Cortex of kidney (tissue), 1 donor: ENCODE measurements at places on chromosomes 5 and 9.

DNA sequence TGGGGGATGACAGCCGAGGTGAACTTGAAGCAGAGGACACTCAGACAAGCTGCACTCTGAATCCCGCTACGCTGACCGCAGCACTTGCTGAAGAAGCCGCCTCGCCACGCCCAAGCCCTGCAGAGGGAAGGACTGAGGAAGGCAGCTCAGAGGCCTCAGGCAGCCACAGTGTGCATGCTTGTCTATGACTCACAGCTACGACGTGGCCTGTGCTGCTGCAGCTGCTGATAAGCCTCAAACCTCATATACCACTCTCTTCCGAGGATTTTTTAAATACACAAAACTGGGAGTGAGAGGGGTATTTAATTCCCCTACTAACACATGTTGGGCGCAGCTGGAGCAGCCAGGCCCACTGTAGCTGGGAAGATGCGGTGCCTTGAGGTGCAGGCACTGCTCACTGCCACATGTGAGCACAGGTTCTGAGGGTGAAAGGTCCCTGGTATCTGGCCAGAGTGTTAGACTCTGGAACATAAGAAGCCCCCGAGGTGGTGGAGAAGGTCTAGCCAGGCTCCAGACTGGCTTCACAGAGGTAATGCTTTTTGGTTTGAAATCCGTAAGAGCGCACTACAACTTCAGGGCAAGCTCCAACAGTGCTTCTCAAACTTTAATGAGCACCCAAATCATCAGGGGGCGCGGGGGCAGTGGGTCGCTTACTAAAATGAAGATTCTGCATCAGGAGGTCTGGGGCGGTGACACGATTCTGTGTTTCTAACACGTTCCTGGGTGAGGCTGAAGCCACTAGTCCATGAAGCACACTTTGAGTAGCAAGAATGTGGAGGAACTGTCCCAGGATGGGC lies 196.8 kb downstream of the AUH start:
- no peak for DNase-seq

GRCh38 chr5:79840084-79840990 lies 150.7 kb downstream of the CMYA5 start:
- DNase-seq: no peak

- no peak for DNase-seq
Measured at GRCh38 chr5:149581931-149582768, 852 bp downstream of the ARHGEF37 start.

DNA sequence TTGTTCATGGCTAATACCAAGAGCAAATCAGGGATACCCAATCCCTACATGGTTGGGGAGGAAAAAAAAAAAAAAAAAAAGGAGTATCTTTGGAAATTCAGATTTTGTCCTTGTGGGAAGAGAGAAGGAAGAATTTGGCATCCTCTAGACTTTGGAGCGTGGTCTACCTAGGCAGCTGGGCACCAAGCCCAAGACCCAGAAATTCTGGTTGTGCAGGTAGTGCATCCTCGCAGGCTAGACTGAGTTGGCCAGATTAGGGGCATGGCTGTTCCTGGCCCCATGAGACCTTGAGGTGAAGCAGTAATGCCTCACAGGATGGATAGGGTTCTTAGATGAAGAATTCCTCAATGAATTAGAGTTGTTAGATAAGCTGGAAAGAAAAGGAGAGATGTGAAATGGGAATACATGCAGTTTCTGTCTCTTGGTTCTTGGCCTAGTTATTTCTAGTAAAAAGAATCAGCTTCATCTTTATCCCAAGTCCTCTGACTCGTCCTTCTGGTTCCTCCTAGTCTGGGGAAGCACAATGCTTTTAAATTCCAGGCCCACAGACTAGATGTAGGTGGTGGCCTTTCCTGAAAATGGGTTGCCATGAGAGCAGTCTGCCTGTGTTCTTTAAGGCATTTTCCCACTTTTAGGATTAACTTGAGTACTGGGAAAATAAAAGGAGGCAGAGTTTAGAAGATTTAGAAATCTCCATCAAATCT lies 140.5 kb upstream of the RUSC2 start:
- DNase-seq: no peak

DNA sequence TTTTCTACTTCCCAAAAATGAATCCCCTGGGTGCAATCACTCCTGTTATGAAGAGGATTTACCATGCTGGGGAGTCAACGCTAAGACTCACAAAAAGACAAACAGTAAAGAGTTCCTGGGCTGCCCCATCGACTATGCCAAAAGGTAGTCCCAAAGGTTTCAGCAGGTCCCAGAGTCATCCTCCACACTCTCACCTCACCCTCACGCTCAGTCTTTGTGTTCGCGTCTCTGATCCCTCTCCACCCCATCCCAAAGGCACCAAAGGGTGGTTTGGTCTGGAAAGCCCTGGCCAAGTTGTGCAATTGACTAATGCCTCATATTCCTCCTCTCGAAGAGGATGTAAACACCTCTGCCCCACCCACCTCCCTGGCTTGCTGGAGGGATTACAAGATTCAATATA lies 240.2 kb upstream of the NFIL3 start:
- DNase-seq: no peak

DNA sequence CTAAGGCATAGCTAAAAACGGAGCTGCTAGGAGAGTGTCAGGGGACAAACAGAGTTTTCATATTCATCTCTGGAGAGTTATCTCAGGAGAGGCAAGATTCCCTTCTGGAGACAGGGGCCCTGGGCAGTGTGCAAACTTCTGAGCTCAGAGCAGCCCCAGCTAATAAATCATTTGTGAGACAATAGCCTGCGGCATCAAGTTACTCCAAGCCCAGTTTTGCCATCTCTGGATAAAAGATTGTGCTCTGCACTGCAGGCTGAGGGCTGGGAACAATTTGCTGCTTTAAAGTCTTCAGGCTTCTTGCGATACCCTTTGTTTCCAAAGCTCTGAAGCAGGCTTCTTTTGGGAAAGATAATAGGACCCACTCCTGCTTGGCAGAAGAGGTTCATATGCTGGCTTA lies 164.3 kb upstream of the BRINP1 start:
- DNase-seq: no peak

GRCh38 chr5:36373527-36374086 lies 71.9 kb upstream of the RANBP3L start:
- no peak for DNase-seq

GRCh38 chr9:6894135-6894534 lies 136.4 kb downstream of the KDM4C start:
- DNase-seq: no peak

DNA sequence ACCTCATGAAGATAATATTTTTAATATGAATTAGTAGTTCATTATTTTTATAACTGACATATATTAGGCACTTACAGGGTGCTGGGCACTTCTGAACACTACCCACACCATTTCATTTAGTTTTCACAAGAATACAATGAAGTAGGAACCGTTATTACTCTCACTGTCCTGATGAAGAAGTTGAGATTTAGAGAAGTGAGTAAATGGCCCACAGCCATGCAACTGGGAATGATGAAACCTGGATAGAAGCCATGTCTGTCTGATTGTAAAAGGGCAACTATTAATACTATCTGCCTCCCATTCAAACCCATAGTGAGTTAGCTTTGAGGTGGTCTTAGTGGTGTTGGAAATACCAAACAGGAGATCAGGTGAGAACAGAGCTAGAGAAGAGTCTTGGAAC lies 29.6 kb upstream of the OTULINL start:
- DNase-seq: no peak

GRCh38 chr5:78677777-78678668 lies 29.5 kb upstream of the LHFPL2 start:
- DNase-seq: no peak

DNA sequence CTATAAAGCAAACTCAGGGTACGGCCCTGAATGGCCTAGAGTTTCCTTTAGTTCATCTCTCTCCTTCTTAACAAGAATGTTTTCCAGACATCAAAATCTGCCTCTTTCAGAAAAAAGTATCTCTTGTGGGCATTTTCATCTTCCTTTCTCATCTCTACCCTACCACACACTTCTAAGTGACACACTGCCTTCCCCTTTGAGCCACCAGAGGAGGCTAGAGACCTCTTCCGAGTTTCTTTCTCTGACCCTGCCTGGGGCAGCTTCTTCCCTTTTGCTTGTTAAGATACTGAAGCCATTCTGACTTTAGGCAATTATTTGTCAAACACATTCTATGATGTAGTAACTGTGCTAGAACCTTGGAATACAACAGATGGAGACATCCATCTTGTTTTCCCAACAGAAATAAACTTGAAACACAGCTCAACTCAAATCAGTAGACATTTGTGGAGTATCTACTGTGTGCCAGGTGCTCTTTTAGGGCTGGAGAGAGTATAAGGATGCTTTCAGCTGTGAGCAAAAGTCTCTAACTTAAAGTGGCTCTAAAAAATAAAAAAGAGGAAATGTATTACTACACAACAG lies 8.6 kb upstream of the SV2C start:
- DNase-seq: no peak

- no peak for DNase-seq
Measured at GRCh38 chr5:43332401-43332800, 19.2 kb upstream of the HMGCS1 start.

DNA sequence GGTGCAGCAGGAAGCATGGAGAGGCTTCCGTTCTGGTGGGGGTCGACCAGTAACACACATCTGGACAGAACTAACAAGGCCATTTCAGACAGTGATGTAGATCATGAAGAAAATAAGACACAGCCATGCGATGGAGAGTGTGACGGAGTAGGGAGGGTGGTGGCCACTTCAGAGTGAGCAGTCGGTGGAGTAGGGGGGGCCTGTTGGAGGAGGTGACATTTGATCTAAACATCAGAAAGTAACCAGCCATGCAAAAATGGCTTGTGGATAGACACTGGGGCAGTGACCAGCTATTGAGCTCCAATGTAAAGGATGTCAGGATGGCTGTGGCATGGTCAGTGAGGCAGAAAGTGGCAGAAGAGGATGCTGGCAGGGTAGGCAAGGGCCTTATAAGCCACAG lies 65.9 kb downstream of the PPARGC1B start:
- no peak for DNase-seq

DNA sequence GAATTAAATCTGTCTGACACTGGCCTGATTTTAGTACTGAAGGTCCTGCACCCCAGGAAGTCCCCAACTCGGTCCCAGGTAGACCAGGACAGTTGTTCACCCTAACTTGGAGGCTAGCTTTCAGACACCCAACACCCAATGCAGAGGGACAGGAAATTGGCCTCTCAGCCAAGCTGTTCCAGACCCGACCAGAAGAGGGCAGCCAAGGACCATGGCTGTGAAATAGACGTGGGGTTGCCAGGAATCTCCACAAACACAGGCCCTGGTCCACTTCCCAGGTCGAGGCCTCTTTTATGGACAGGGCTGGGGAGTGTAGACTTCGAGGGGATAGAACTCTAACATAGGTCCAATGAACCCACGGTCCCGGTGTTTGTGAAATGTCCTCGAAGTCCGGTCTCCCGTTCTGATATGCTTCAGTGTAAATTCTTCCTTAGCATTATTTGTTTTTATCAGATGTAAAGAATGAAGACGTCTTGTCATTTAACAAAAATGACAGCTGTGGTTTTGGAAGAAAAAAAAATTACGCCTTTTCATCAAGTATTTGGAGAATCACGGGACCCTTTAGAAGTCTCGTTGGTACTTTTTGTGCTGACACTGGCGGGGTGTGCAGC lies 260.3 kb upstream of the ADAMTS16 start:
- DNase-seq: no peak

DNA sequence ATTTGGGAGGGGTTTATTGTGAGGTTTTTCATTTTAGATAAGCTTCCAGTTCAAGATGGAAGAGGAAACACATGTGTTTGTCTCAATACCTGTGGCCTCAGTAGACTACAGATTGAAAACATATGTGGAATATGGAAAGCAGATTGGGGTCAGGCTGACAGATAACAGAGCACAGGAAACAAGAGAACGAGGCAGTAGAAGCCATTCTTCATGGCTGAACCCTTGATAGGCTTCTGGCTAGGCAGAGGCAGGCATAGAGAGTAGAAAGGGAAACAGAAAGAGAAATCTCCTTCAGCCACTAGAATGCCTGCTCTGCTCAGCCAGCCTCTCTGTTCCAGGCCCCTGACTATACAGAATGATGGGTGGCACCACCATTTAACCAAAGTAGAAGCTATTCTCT lies 152.5 kb downstream of the MUSK start:
- DNase-seq: no peak

DNA sequence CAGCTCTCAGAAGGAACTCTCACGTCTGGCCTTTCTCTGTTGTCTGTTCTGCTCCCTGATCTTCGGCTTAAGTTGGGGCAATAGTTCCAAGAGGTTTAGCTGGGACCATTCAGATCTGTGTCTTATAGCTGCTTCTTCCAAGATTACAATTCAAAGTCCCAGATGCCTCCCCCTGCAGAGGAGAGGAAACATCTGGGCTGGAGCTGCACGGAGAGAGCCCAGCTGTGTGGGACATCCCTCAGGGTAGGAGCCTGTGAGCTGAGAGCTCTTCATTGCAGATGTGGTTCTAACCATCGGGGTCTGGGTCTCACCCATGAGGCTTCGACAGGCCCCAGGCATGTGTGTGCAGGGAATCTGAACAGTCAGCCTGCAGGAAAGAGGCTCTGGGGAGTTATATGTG lies 9.0 kb upstream of the PHF19 start:
- DNase-seq: no peak

- DNase-seq: no peak
Measured at GRCh38 chr5:39948867-39949468, 524.2 kb upstream of the DAB2 start.

GRCh38 chr9:135583688-135584011 lies 22.1 kb downstream of the PAEP start:
- DNase-seq: no peak

- DNase-seq: no peak
Measured at GRCh38 chr5:130642461-130642860, 522.6 kb downstream of the HINT1 start.

DNA sequence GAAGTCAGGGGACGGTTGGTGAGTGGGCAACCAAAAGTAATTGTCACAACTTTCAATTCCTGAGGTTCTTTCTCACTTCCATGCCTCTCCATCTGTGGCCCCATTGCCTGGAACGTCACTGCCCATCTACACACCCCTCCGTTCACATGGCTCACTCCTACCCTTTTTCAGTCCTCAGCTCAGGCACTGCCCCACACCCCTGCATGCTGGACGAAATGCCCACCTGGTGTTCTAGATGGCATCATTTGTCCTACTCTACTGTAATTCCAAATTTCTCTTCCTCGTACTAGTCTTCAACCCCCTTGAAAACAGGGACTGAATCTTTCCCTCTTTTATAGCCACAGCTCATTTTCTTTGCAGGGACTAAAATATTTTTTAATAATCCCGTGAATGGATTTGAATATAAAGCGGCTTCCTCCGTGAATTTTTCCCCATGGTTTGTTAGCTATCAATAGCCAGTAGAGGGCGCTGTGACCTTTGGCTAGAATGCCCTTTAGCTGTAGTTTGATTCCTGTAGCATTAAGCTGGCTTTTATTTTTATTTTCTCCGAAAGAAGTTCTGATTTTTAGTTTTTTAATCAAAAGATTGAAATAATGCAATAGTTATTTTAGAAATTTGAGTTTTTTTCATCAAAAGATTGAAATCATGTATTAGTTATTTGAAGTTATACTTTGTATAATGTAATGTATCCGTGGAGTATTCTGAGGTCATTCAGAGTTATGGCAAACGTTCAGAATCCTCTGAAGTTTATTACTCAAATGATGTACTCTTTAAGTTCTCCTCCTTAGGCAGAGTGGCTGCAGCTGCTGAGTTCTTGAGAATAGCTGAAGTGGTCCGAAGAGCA lies 232.1 kb downstream of the SH3GL2 start:
- no peak for DNase-seq
